ENCODE measurements at places on chromosomes 7 and 10. TPM values are rescaled to one million over a fixed set of nuclear protein-coding genes. Genes with fewer than 3 reads are reported as not detected.

CALML5 gene
- total RNA-seq = not detected

DNA sequence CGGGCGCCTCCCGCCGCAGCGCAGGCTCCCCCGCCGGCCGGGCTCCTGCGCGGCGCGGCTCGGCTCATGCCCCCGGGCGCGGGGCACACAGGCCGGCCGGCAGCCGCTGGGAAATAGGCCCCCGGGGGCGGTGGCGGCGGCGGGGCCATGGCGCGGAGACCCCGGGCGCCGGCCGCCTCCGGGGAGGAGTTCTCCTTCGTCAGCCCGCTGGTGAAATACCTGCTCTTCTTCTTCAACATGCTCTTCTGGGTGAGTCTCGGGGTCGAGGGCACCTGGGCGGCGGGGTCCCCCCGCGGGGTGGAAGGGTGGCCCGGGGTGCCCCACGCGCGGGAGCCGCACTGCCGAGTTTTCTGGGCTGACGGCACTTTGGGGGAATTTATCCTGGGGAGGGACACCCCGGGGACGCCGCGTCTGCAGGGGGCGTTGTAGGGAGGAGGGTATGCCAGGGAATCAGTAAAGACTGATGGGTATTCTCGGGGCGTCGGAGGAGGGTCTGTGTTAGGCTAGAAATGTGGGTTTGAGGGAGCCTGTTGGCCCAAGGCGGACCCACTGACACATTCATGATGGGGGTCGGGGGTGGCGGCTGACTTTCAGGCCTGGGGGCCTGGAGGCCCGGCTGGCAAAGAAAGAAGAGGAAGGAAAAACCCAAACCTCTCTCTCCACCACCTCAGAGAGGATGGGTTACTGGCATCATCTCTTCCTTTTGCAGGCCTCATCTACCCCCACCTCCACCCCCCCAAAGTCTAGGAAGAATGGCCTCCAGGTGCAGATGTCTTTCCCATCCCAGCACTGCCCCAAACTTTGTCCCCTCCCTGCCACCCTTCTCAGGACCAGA, 544 bp downstream of the TSPAN33 start:
- peak; percentile 21 for DNase-seq

VGF gene
- 0.14 TPM for total RNA-seq

OPN1SW gene
- not detected for total RNA-seq

Data from Calu3 (cell line).